ENCODE measurements at places on chromosomes 4 and X. TPM values are rescaled to one million over a fixed set of nuclear protein-coding genes. Genes with fewer than 3 reads are reported as not detected.

AMMECR1 gene
- total RNA-seq = 2.4 TPM

DNA sequence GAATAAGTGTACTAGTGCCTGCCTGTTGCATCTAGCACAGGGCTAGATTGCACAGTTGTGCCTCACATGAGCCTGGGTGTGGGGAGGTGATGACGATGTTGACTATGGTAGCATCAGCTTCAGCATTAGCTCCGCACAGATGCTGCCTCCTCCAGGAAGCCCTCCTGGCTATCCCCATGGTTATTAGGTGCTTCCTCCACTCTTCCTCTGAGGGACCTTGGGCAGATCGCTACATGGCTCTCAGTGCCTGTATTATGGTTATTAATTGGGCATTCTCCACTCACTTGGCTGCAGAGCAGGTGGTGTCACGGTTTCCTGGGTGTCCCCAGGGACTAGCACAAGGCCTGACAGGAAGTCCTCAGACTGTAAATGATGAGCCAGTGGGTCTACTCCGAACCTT lies 325.6 kb downstream of the ARHGAP10 start:
- H3K27me3 ChIP-seq = no peaks in the 10 kb centered on the region
- no peak overlapping the region for H3K4me3 ChIP-seq
- H3K4me1 ChIP-seq = peaks cover 86% of the 10 kb centered on the region
- no peak for DNase-seq
- H3K36me3 ChIP-seq = no peaks in the 10 kb centered on the region

RNF212 gene
- not detected for total RNA-seq

OTUD5 gene
- total RNA-seq = 29.9 TPM

FGF2 gene
- total RNA-seq = 1.5 TPM

- no peaks in the 10 kb centered on the region for H3K36me3 ChIP-seq
- H3K27ac ChIP-seq = no peak overlapping the region
- H3K4me3 ChIP-seq = no peak overlapping the region
- H3K4me1 ChIP-seq = no peaks in the 10 kb centered on the region
- no peaks in the 10 kb centered on the region for H3K27me3 ChIP-seq
These were observed 28.5 kb upstream of the KLHL4 start for GRCh38 chrX:87489071-87489470.

TRPC5OS gene
- not detected for total RNA-seq

DNA sequence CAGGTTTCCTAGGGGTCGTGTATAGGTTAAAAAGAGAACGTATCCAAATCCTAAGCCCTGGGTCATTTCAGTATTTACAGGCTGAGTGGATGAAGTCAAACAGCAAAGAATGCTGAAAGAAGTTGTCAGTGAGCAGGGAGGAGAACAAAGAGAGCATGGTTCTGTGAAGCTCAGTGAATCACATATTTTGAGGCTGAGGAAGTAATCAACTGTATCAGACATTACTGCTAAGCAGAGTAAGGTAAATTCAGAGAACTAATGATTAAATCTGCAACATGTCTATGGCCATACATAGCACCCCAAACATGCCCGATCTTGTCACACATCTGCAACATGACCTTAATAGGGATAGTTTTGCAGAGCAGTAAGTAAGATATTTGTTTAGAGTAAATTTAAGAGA lies 1130.3 kb downstream of the RAPGEF2 start:
- no peaks in the 10 kb centered on the region for H3K27me3 ChIP-seq
- no peaks in the 10 kb centered on the region for H3K4me1 ChIP-seq
- no peaks in the 10 kb centered on the region for H3K36me3 ChIP-seq
- DNase-seq = no peak
- H3K4me3 ChIP-seq = no peak overlapping the region

DNA sequence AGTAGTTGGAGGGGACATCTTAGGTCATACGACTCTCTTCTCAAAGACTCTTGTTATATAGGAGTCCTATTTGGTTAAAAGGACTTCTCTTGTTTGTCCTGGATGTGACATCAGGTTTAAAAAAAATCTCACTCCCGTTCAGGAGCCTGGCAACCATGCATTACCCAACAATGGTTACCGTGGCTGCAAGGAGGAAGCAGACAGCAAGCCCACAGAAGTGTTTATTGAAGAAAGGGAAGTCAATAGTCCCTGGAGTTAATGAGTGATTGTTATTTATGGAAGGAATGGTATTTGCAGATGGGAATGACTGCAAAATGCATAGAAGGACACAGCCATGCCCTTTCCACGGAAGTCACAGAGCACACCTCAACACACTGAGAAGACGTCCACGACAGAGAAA lies 75.9 kb upstream of the ENPP6 start:
- DNase-seq = no peak
- no peaks in the 10 kb centered on the region for H3K36me3 ChIP-seq
- no peaks in the 10 kb centered on the region for H3K4me1 ChIP-seq
- H3K27me3 ChIP-seq = no peaks in the 10 kb centered on the region
- H3K4me3 ChIP-seq = no peak overlapping the region

GRCh38 chr4:772776-773175 lies 53.2 kb downstream of the CPLX1 start:
- no peaks in the 10 kb centered on the region for H3K27me3 ChIP-seq
- H3K4me3 ChIP-seq = no peak overlapping the region
- no peak overlapping the region for H3K27ac ChIP-seq
- peaks cover 22% of the 10 kb centered on the region for H3K4me1 ChIP-seq
- DNase-seq = no peak

- H3K4me3 ChIP-seq = no peak overlapping the region
- no peak for DNase-seq
- no peaks in the 10 kb centered on the region for H3K4me1 ChIP-seq
These were observed 771.3 kb upstream of the PCDH7 start for GRCh38 chr4:29948858-29949257.

DCLK2 gene
- total RNA-seq = 0.36 TPM

DNA sequence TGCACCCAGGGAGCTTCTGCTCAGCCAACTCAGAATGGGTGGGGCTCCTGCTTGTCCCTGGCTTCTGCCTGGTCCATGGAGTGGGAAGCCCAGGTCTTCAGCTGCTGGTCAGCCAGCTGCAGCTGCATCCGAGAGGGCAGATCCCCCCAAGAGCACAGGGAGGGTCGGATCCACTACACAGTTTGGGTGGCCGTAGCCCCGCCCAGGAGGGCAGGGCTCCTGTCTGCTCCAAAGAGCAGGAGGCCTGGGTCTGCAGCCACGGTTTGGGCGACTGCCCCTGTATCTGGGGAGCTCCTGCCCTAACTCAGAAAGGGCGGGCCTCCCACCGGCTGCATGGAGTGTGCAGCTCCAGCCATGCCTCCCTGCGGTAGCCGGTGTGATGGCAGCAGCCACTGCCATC lies 169.1 kb downstream of the TEX13A start:
- H3K27ac ChIP-seq = no peak overlapping the region
- no peak for DNase-seq
- no peaks in the 10 kb centered on the region for H3K4me1 ChIP-seq

OCIAD2 gene
- 2.1 TPM for total RNA-seq

All from gastrocnemius medialis (tissue), 4 donors.